ENCODE measurements at places on chromosomes 16 and 17.

GRCh38 chr16:73154063-73154870 is 106.3 kb upstream of the ZFHX3 start:
- no peak for DNase-seq

GRCh38 chr17:74011966-74012365 is 191.5 kb upstream of the RPL38 start:
- no peak for DNase-seq

GRCh38 chr17:42472709-42473521 is 14.2 kb downstream of the ATP6V0A1 start:
- no peak for DNase-seq

- DNase-seq: no peak
Observed at GRCh38 chr16:80554033-80554432, 13.2 kb downstream of the DYNLRB2 start.

DNA sequence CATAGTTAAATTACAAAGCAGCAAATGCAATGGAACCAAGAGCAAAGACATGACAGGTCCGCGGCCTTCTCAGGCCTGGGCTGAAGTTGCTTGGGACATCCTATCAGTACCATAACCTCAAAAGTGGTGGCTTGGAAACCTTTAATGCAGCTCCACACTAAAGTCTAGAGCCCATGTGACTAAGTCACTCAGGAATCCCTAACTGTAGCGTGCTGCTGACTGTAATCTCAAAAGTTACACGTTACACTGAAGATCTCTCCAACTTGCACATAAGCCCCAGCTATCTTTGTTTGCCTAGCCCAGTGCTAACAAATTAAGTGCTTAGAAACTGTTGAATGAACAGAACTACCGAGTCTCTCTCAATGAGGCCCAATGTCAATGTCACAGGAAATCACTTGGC is 27.8 kb downstream of the NUP88 start:
- no peak for DNase-seq

GRCh38 chr16:75207831-75208230 is 870 bp upstream of the CTRB2 start:
- DNase-seq: no peak

GRCh38 chr16:70592106-70592571 is 54.2 kb upstream of the IL34 start:
- no peak for DNase-seq

DNA sequence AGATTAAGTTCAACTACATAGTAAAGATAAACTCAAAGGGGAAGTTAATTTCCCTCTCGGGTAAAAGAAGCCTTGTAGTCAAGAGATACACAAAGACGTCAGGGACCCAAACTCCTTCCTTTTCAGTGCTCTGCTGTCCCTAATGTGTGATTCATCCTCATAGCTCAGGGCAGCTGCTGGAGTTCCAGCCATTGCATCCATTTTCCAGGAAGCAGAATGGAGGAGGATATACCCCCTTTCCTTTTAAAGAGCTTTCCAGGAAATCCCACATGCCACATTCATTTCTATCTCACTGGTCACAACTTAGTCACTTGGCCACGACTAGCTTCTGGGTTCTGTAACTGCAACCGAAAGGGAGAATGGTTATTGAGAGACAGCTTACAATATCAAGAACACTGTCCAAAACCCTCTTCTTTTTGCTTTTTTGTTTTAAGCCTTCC is 95.3 kb downstream of the SOCS1 start:
- no peak for DNase-seq

DNA sequence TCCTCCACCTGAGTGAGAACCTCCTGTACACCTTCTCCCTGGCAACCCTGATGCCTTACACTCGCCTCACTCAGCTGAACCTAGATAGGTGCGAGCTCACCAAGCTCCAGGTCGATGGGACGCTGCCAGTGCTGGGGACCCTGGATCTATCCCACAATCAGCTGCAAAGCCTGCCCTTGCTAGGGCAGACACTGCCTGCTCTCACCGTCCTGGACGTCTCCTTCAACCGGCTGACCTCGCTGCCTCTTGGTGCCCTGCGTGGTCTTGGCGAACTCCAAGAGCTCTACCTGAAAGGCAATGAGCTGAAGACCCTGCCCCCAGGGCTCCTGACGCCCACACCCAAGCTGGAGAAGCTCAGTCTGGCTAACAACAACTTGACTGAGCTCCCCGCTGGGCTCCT is 679 bp downstream of the GP1BA start:
- DNase-seq: no peak

GRCh38 chr17:76502341-76503211 is 1.4 kb upstream of the RHBDF2 start:
- DNase-seq: no peak

GRCh38 chr16:14284930-14285512 is 213.9 kb downstream of the MRTFB start:
- no peak for DNase-seq

GRCh38 chr16:80210787-80211186 is 330.0 kb upstream of the DYNLRB2 start:
- DNase-seq: no peak

GRCh38 chr17:10337136-10337535 is 35.7 kb downstream of the MYH13 start:
- DNase-seq: no peak

- DNase-seq: no peak
Observed at GRCh38 chr17:7794075-7794663, 39.8 kb upstream of the KDM6B start.

DNA sequence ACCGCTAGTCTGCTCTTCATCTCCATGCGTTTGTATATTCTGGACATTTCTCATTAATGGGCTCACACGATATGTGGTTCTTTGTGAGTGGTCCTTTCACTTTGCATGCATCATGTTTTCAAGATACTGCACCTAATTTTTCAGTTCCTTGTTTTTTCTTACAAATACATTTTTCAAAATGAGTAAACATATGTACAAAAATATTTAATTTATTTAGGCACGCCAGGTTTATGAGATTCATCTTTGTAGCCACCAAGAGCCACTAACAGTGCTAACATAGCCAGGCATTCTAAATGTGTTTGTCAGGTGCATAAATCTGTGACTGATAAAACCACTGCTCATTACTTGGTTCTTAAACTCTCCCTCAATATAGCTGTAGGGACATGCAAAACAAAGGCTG is 375.3 kb downstream of the WWOX start:
- DNase-seq: no peak

- DNase-seq: no peak
Observed at GRCh38 chr17:15972497-15972951, 27.0 kb downstream of the ZSWIM7 start.

GRCh38 chr16:23941963-23942564 is 106.3 kb downstream of the PRKCB start:
- DNase-seq: no peak

DNA sequence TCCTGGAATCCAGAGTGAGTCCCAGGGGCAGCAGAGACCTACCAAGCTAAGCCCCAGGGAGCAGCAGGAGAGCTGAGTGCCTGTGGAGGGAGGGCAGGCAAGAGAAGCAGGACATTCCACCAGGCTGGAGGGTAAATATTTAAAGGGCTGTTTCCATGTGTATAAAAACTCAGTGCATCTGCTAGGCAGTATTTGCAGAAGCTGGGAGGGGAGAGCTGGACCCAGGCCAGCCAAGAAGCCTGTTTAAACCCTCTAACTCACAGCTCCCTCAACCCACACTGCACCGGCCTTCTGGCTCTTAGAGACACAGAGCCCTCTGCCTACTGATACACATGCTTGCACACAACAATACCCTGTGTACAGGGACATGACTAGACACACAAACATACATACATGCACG is 22.5 kb upstream of the TMEM132E start:
- no peak for DNase-seq

GRCh38 chr16:77062878-77063675 is 127.9 kb upstream of the MON1B start:
- DNase-seq: no peak

DNA sequence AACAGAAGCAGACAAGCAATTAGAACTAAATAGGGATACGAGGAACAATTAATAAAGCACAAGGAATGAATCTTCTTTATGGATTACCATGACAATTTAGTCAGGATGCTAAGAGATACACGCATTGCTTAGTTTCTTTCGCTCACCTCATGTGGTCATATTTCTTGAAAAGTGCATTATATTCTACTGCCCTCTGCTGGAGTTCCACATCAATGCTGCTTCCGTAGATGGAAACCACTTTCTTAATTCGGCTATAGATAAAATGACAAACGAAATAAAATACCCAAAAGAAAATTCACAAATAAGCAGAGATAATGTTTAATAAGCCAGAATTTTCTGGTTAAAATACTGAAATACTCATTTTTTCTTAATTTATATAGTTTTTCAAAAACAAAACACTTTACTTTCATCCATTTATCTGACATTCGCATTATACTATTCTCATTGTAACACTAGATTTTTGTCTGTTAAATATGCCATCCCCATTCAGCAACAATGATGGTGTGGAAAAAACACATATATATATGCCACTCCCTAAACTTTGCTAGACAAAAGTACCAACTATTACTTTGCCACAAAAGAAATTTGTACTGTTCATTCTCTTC is 22.0 kb upstream of the PHLPP2 start:
- no peak for DNase-seq

- DNase-seq: no peak
Observed at GRCh38 chr17:80839970-80840369, 151.7 kb upstream of the CHMP6 start.

- no peak for DNase-seq
Observed at GRCh38 chr17:45290269-45290765, 26.5 kb downstream of the MAP3K14 start.

DNA sequence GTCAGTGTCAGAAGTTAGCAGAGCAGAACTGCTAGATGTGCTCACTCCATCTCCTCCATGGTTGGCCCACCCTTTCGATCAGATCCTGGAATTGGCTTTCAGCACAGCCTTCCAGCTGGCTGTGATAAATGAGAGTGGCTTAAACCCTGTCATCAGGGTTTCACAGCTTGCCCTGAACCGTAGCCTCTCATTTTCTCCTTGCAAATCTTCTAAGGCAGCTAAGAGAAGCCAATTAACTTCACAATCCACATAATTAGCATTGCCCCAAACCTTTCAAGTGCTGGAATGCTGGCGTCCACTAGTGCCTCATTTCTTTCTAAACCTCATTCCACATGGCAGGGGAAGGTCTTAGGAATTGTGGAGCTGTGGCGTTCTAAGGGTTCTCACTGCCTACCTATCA is 21.7 kb downstream of the MILR1 start:
- no peak for DNase-seq

- no peak for DNase-seq
Observed at GRCh38 chr17:1649844-1650501, at the start of gene RILP. TSS of gene RILP (minus strand) at chr17:1649866. CDS start at chr17:1649804, 62 bp downstream.

DNA sequence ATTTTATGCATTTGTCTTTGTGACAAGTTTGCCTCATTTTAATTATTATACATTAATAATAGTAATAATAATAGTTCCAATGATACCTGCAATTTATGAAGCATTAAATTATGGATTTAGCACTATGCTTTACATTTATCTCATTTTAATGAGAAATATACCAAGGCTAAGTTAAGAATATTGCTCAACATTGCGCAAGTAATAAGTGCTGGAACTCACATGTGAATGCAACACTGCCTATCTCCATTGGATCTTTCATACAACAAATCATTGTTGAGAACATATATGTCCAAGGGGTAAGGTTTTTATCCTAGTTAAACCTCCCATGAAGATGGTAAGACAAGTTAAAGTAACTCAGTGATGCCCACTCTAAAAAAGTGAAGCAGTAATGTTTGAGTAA is 703.7 kb upstream of the SOX9 start:
- no peak for DNase-seq

GRCh38 chr17:2906901-2907300 is 110.7 kb downstream of the RAP1GAP2 start:
- DNase-seq: no peak

- no peak for DNase-seq
Observed at GRCh38 chr16:21990381-21990944, 10.5 kb downstream of the PDZD9 start.

- no peak for DNase-seq
Observed at GRCh38 chr16:19599968-19600716, 44.6 kb downstream of the VPS35L start.

GRCh38 chr16:4325253-4325758 is 9.4 kb downstream of the GLIS2 start:
- no peak for DNase-seq

DNA sequence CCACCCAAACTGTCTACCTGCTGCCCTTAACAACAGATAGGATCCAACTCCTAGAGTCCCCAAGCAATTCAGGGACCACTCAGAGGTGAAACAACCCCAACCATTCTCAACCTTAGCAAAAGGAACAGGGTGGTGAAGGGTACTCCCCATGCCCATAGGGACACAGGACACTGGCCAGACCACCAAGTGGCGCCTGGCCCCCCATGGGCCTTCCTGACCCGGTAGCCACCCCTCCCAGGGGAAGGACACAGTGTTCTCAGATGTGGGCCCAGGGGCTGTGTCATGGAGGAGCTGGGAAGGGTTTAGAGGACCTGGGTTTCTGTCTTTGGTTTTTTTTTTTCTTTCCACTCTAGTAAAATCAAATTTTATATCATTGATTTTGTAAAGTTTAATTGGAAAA is 9.7 kb upstream of the SLC25A39 start:
- DNase-seq: no peak

DNA sequence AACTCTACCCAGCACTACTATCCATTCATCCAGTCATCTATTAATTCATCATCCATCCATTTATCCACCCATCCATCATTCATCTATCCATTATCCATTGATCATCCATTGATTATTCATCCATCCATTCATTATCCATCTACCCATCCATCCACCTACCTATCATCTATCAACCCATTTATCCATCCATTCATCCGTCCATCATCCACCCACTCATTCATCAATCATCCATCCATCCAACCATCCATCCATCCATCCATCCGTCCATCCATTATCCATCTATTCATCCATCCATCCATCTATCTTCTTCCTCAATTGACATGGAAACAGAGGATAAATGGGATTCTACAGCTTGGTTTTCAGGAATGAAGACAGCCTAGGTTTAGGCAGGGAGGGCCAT is 12.0 kb downstream of the SLC4A1 start:
- DNase-seq: no peak

DNA sequence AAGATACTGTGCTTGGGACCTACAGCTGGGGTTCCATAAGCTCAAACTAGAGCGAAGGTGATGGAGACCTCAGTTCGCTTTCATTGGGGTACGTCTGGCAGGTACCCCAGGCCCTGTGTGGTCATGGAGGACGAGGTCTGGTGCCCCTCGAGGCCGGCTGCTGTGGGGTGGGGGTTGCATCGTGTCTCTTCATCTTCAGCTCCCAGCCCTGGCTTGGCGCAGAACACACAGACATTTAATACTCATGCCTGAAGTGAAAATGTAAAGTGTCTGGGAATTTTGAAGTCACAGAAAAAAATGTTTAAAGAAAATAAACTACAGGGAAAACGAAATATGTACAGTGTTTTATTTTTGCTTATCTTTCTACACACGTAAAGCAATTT is 80.5 kb downstream of the TBC1D16 start:
- no peak for DNase-seq

DNA sequence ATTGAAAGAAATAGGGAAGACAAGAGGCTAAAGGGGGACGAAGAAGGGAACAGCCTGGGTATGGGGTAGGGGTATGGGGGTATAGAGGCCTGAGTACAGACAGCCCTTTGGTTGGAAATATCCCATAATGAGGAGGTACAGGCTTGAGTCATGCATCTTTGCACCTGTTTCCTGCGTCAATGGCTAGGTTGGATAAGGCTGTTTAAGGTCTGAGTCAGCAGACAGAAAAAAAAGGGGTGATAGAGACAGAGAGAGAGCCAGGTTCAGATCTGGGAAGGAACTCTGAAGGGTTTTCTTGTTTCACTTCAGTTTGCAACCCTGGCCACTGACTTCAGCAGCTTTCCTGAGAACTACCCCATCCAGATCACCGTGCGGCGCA is 8.5 kb downstream of the FNDC8 start:
- no peak for DNase-seq

- DNase-seq: no peak
Observed at GRCh38 chr17:53033297-53033696, 789.4 kb upstream of the KIF2B start.
